ENCODE measurements at places on chromosomes 12 and 14. TPM values are rescaled to one million over a fixed set of nuclear protein-coding genes. Genes with fewer than 3 reads are reported as not detected.

- no peak for DNase-seq
Observed at GRCh38 chr12:81010641-81011040, 67.2 kb upstream of the ACSS3 start.

- DNase-seq, result no peak
Observed at GRCh38 chr12:51505360-51506105, 80.9 kb downstream of the SLC4A8 start.

- DNase-seq, result no peak
Observed at GRCh38 chr12:92341065-92341668, 195.5 kb upstream of the BTG1 start.

GRCh38 chr14:85701763-85702162 lies 171.8 kb downstream of the FLRT2 start:
- DNase-seq, result no peak

- DNase-seq, result no peak
Observed at GRCh38 chr12:1592444-1593173, 1.8 kb downstream of the FBXL14 start.

GRCh38 chr12:125586441-125586840 lies 521.2 kb downstream of the AACS start:
- DNase-seq, result no peak

The KCNH5 gene
- not detected for polyA plus RNA-seq

DNA sequence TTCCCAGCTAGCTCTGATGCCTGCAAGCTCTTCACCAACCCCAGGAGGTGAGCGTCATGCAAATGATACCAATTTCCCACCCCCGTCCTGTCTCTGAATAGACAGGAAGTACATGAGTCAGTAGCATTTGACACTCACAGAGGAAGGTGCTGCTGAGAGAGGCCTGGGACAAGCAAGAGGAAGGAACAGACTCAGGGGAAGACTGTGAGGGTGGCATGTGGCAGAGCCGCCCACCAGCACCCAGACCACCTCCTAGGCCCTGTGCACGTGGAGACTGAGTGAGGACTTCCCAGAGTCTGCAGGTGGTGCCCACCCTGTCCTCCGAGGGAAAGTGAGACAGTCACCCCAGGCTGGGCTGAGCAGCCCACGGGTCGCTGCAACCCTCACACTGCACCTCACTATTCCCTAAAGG lies 199.5 kb upstream of the SFSWAP start:
- no peak for DNase-seq

- no peak for DNase-seq
Observed at GRCh38 chr14:103109535-103110441, 13.5 kb upstream of the TNFAIP2 start.

DNA sequence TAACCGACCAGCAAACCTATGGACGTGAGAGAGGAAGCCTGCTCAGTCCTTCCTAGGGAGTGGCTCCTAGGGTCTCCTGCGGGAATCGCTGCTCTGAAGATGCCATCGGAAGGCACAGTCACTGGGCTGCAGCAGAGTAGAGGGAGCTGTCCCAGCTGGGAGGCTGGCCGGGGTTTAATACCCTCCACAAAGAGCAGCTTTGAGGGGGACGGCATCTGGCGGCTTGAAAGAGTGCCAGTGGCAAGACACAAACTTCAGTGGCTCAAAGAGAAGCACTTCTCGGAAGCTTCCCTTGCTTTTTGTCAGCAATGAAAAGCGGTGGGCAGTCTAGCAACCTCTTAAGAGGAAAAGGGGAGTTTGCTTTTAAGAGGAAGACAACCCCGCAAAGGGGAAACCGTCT lies 114.6 kb downstream of the TMEM132C start:
- DNase-seq, result peak; percentile 72

The TOMM20L gene
- 1.7 TPM for polyA plus RNA-seq

DNA sequence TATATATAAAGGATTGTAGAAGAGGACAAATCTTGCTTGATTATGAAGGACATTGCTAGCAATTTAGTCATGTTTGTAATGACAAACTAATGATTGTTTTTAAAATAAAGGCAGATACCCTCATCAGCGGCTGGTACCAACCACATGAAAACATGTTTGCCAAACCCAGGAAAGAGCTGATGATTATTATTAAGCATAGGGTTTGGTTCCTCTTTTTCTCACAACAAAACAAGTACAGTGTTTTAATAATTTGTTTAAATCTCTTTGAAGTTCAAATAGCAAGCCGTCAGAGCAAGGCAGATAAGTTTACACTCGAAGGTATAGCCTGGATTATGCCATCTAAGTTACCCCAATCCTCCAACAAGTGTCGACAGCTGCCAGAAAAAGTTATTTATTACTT lies 5.3 kb upstream of the SINHCAF start:
- no peak for DNase-seq

DNA sequence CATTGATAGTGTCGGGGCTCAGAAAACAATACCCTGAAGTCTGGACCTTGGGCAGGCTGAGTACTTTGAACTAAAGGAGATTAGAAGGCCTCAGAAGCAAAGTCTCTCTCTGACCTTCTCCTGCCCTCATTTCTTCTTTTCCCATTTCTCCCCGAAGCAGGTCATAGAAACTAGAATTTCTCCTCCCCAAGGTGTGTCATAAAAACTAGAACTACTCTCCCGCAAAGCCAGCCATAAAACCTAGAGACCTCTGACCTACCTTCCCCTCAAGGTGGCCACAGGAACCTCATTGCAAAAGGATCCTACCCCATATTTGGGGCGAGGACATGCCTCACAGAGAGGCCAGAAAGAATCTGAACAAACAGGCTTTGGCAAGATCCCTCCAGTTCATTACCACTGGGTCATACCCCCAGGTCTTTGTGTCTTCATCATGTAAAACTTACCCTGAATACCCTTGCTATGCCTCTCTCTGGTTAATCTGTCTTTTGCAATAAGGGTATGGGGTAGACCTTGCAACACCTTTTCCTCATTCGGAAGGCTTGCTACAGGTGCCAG lies 64.7 kb upstream of the ZFP36L1 start:
- DNase-seq, result no peak

DNA sequence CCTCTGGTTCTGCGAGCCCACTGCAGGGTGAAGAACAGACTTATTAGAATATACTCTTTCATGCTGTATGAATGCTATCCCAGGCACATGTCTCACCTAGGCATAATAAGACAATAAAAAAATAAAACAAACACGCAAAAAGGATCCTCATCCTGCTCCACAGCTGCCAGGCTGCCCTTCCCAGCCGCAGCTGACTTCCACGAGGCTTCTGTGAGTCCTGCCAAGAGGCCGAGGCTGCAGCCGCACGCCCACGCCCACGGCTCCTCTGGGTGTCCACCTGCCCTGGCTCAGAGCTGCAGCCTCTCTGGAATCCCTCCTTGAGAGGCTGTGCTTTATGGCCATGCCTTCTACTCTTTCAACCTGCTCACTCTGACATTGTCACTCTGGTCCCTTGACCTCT lies 6.9 kb downstream of the SMIM41 start:
- DNase-seq, result no peak

DNA sequence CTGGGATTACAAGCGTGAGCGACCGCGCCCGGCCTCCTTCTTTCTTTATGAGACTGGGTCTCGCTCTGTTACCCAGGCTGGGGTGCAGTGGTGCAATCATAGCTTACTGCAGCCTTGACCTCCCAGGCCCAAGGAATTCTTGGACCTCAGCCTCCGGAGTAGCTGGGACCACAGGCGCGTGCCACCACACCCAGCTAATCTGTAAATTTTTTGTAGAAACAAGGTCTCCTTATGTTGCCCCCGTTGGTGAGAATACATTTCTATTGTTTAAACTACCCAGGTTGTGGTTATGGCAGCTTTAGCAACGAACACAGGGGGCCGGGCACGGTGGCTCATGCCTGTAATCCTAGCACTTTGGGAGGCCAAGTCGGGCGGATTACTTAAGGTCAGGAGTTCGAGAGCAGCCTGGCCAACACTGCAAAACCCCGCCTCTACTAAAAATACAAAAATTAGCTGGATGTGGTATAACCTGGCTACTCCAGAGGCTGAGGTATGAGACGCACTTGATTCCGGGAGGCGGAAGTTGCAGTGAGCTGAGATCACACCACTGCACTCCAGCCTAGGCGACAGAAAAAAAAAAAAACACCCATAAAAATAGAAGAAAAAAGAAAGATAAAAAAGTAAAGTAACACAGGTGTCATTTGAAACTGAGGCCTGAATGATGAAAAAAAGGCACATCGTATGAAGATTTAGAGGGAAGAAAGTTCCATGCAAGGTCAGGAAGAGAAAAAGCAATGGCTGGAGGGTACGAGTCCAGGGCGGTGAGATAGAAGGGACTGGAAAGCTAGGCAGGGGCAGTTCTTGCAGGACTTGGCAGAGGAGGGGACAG lies 977 bp upstream of the TMEM120B start:
- peak; percentile 57 for DNase-seq

- DNase-seq, result no peak
Observed at GRCh38 chr12:68293347-68293746, 38.8 kb downstream of the MDM1 start.

GRCh38 chr12:107282628-107283027 lies 189.3 kb upstream of the CRY1 start:
- no peak for DNase-seq

DNA sequence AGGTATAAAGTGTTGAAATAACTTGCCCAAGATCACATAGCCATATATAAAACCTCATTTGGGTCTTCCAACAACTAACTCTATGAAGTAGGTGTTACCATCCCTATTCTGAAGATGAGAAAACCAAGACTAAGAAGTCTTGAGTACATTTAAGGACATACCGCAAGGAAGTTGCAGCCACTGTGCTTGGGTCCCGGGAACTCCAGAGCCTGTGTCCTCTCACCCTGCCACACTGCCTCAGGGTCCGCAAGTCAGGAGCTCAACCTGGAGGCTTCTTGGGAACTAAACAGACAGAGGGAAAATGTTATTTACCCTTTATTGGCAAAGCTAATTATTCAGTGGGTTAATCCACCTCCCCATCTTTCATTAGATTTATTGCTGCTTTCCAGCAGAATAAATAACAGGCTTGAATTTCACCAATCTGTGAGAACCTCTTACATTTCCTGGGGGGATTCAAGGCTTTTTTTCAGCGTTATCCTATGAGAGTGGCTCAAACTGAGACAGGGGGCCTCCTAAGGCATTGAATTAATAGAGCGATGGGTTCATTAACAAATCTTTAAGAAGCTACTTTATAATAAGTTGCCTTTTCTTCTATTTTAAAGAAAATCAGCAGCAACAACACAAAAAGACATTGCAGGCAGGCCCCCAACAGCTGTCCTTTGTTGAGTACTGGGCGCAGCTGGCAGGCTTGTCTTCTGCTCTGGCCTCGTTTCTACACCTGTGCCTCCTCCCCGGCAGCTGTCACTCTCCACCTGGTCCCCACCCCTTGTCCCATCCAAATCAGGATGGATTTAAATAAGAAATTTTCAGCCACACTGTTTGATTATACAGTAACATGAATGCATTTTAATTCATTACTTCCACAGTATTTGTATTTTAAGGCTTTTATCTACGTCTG lies 25.3 kb downstream of the PHLDA1 start:
- no peak for DNase-seq

The SALL2 gene
- polyA plus RNA-seq, result 34.5 TPM

DNA sequence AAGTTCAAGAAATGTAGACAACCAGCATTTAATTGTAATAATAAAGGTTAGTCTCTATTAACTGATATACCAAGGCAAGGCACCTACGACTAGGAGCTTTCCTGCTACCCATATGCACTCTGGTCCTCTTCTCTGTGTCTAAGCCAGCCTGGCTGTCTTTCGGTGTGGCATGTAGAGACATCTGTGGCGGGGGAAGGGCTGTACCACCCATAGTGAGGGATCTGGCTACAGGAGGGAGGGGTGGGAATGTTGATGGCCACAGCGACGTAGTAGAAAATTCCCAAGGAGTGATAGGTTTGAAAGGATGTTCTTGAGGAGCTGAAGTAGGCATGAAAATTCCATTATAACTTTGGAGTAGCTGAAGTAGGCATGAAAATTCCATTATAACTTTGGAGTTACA lies 344.2 kb downstream of the ATP23 start:
- no peak for DNase-seq

The EVL gene
- 197 TPM for polyA plus RNA-seq

DNA sequence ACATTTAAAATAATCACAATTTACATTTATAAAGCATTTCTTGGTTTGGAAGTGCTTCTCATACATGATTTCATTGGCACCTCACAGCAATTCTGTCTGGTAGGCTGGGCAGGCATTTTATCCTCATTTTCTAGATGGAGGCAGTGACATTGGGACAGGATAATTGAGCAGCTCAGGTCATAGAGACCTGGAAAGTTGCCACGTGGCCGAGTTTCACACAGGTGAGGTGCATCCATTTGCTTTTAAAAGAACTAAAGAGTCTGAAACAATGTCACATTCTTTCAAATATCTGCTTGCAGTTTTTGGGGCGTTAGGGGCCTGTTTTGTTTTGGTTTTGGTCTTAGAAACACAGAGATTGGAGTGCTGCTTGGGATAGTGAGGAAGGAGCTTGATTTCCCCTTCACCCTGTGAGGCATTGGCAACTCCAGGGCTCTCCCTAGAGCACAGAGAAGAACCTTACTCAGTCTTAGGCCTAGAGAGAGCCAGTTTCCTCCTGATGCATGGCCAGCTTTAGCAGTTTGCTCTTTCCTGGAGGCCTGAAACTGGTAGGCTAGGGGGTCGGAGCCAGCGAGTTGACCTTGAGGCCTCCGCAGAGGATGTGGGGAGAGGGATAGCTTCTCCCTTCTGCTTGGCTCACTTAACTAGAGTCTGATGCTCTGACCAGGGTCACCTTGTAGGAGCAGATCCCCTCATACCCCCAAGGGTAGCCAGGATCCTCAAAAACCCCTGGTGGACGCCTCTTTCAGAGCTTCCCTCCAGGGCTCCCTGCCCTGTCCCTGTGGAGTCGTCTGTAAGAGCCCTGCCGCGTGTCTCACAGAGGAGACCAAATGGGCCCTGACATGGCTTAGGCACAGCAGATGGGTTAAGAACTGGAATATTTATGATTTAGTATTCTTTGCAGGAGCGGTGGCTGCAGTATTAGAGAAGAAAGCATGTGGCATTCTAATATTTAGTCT lies 34.9 kb upstream of the JDP2 start:
- DNase-seq, result no peak

DNA sequence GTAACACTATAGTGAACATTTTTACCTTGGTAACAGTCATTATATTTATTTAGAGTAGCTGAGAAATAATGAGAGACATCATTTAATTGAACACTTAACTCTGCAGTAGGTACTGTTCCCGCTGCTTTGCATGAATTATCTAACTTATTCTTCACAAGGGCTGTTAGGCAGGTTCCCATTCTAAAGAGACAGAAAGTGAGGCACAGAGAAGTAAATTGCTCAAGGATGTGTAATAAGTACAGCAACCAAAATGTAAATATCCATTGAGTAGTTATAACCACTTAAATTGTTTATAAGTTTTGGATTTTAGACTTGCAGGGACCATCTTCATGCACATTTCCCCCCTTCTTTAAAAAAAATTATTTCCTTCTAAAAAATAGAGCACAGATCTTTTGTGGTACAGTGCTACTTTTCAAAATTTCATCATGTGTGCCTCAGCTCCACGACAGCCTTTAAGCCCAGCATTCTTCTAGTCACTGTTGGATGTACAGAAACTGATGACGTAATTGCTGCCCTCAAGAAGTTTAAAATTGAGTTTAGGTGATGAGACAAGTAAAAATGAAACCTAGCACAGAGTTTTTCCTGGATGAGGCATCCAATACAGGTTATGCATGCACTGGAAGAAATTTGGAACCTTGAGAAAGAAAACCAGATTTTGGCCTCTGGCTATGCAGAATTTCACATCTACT lies 6.0 kb upstream of the MANSC4 start:
- DNase-seq, result no peak

The PTPRB gene
- 37.5 TPM for polyA plus RNA-seq

The FAM222A gene
- polyA plus RNA-seq, result 1.8 TPM
